ENCODE measurements at places on chromosomes 3 and 15. TPM values are rescaled to one million over a fixed set of nuclear protein-coding genes. Genes with fewer than 3 reads are reported as not detected.

RTP3 gene
- not detected for total RNA-seq

COLQ gene
- total RNA-seq = 0.43 TPM

NDUFB4 gene
- total RNA-seq = 32.9 TPM

DAZL gene
- not detected for total RNA-seq

ALDH1A3 gene
- total RNA-seq = 213 TPM

TIMP4 gene
- total RNA-seq = 12.0 TPM

EXD1 gene
- total RNA-seq = not detected

HDDC3 gene
- 10.2 TPM for total RNA-seq

SCN5A gene
- total RNA-seq = under 0.01 TPM

MOBP gene
- not detected for total RNA-seq

P3H2 gene
- total RNA-seq = 2.6 TPM

GOLGA8S gene
- total RNA-seq = under 0.01 TPM

ERICH6 gene
- 0.17 TPM for total RNA-seq

DLEC1 gene
- total RNA-seq = 0.09 TPM

MAN2C1 gene
- 85.9 TPM for total RNA-seq

C3orf38 gene
- total RNA-seq = 30.1 TPM

LRRIQ4 gene
- total RNA-seq = not detected

PLAAT1 gene
- not detected for total RNA-seq

CRYBG3 gene
- 27.0 TPM for total RNA-seq

HAPLN3 gene
- total RNA-seq = 1.9 TPM

LRTM1 gene
- not detected for total RNA-seq

ZNF619 gene
- total RNA-seq = 5.0 TPM

GATA2 gene
- 7.6 TPM for total RNA-seq

ZMYND10 gene
- 1.3 TPM for total RNA-seq

MYEF2 gene
- 1.7 TPM for total RNA-seq

GOLGA6A gene
- under 0.01 TPM for total RNA-seq

RASGRP1 gene
- total RNA-seq = not detected

ACTL6A gene
- 46.4 TPM for total RNA-seq

CD200 gene
- total RNA-seq = under 0.01 TPM

FANCI gene
- 4.2 TPM for total RNA-seq

PLSCR2 gene
- 0.32 TPM for total RNA-seq

CRABP1 gene
- not detected for total RNA-seq

Data from bronchial smooth muscle cell (primary cell).